RPMI7951 (cell line): ENCODE measurements at places on chromosomes 12 and 14. TPM values are rescaled to one million over a fixed set of nuclear protein-coding genes. Genes with fewer than 3 reads are reported as not detected.

GRCh38 chr12:130457215-130457614, 119.5 kb downstream of the PIWIL1 start:
- no peak for DNase-seq

- no peak for DNase-seq
Observed at GRCh38 chr12:123108682-123109066, 42.2 kb downstream of the PITPNM2 start.

DNA sequence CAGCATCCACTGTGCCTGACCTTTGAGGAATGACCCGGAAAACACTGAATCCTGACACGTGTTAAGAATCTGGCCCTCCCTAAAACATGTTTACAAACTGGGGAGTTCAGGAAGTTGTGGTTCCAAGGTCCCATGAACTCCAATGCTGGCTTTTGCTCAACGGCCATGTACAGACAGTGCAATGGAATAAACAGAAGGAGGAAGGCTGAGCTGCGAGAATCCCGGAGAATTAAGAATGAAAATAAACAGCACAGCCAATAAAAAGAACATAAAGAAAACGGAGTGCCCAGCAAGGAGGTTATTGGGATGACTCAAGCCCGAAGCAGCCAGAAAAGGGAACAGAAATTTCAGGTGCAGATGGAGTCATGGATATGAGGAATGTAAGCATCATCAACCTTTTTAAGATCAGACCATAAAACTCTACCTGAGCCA, 32.3 kb downstream of the BCL11B start:
- DNase-seq, result no peak

DNA sequence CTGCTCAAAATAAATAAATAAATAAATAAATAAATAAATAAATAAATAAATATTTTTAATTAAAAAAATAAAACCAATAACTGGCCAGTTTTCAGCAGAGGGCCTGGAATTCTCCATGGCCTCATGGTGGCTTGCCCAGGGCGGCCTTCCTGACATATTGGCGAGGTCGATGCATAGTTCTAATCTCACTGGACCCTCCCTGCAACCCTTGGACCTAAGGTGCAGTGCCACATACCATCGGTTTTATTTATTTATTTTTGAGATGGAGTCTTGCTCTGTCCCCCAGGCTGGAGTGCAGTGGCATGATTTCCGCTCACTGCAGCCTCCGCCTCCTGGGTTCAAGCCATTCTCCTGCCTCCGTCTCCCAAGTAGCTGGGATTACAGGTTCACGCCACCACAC, 3.9 kb upstream of the VSIG10 start:
- DNase-seq, result no peak

SERPINA5 gene
- total RNA-seq, result 0.49 and 2.9 TPM in 2 replicates
